ENCODE measurements at places on chromosomes 4 and X.

- H3K36me3 ChIP-seq, result no peaks in the 10 kb centered on the region
- peaks cover 72% of the 10 kb centered on the region for H3K4me1 ChIP-seq
- no peaks in the 10 kb centered on the region for H3K27me3 ChIP-seq
- no peak overlapping the region for H3K4me3 ChIP-seq
Measured at GRCh38 chr4:113141901-113142346, 92.5 kb downstream of the ANK2 start.

GRCh38 chr4:38768968-38769394, 13.8 kb downstream of the TLR10 start:
- H3K36me3 ChIP-seq, result no peaks in the 10 kb centered on the region
- peaks cover 5% of the 10 kb centered on the region for H3K27me3 ChIP-seq
- peaks cover 11% of the 10 kb centered on the region for H3K4me1 ChIP-seq

DNA sequence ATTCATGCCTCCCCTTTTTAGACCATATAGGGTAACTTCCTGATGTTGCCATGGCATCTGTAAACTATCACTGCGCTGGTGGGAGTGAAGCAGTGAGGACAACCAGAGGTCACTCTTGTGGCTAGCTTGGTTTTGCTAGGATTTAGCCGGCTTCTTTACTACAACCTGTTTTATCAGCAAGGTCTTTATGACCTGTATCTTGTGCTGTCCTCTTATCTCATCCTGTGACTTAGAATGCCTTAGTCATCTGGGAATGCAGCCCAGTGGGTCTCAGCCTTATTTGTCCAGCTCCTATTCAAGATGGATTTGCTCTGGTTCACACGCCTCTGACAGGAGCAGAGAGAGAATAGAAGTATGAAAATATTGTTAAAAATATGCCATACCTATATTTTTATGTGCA, 355.7 kb downstream of the ADGRL3 start:
- DNase-seq, result no peak
- H3K4me1 ChIP-seq, result peaks cover 40% of the 10 kb centered on the region
- peak overlapping the region; percentile 88 for H3K27ac ChIP-seq
- no peaks in the 10 kb centered on the region for H3K27me3 ChIP-seq
- no peak overlapping the region for H3K4me3 ChIP-seq
- peaks cover 2% of the 10 kb centered on the region for H3K36me3 ChIP-seq

DNA sequence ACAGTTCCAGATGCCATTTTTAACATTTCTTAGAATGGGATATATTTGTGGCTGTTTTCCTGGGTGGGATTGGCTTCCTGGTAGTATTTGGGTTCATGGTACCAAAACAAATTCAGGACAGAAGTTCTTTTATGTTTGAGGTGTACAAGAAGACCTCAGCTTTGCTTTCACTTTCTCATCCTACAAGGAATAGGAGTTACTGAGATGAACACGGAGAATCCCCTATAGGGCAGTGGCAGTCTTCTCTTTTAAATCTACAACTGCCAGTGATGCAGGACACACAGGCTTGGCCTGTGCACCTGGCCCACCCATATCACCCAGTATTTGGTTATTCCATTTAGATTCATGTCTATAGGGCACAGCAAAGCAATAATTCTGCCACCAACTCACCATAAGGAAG, 35.2 kb downstream of the SLC10A7 start:
- no peaks in the 10 kb centered on the region for H3K27me3 ChIP-seq
- no peak for DNase-seq
- no peak overlapping the region for H3K4me3 ChIP-seq
- H3K4me1 ChIP-seq, result no peaks in the 10 kb centered on the region
- no peak overlapping the region for H3K27ac ChIP-seq

- peaks cover 22% of the 10 kb centered on the region for H3K4me1 ChIP-seq
- no peaks in the 10 kb centered on the region for H3K27me3 ChIP-seq
- peak overlapping the region; percentile 30 for H3K27ac ChIP-seq
- no peak overlapping the region for H3K4me3 ChIP-seq
- DNase-seq, result no peak
- H3K36me3 ChIP-seq, result no peaks in the 10 kb centered on the region
Measured at GRCh38 chrX:39336671-39337311, 535.5 kb downstream of the MID1IP1 start.

GRCh38 chrX:153765138-153766079, 1.4 kb downstream of the PLXNB3 start:
- peaks cover 10% of the 10 kb centered on the region for H3K4me1 ChIP-seq
- no peaks in the 10 kb centered on the region for H3K27me3 ChIP-seq
- no peaks in the 10 kb centered on the region for H3K36me3 ChIP-seq
- DNase-seq, result no peak
- no peak overlapping the region for H3K4me3 ChIP-seq

GRCh38 chrX:28626515-28626914, 39.3 kb downstream of the IL1RAPL1 start:
- no peaks in the 10 kb centered on the region for H3K27me3 ChIP-seq
- H3K27ac ChIP-seq, result no peak overlapping the region
- H3K4me1 ChIP-seq, result peaks cover 28% of the 10 kb centered on the region
- DNase-seq, result no peak
- no peaks in the 10 kb centered on the region for H3K36me3 ChIP-seq
- H3K4me3 ChIP-seq, result no peak overlapping the region

- no peak overlapping the region for H3K4me3 ChIP-seq
- no peak for DNase-seq
- H3K4me1 ChIP-seq, result peaks cover 22% of the 10 kb centered on the region
- H3K27ac ChIP-seq, result peak overlapping the region; percentile 23
Measured at GRCh38 chr4:110130576-110131358, 67.6 kb downstream of the ELOVL6 start.

GRCh38 chr4:158991534-158992155, 111.2 kb upstream of the RAPGEF2 start:
- no peak overlapping the region for H3K27ac ChIP-seq
- H3K36me3 ChIP-seq, result no peaks in the 10 kb centered on the region
- no peaks in the 10 kb centered on the region for H3K27me3 ChIP-seq
- DNase-seq, result no peak
- H3K4me1 ChIP-seq, result no peaks in the 10 kb centered on the region

GRCh38 chrX:118329175-118329574, 16.7 kb upstream of the WDR44 start:
- no peak for DNase-seq
- H3K4me3 ChIP-seq, result no peak overlapping the region
- H3K36me3 ChIP-seq, result no peaks in the 10 kb centered on the region
- H3K27me3 ChIP-seq, result no peaks in the 10 kb centered on the region
- H3K27ac ChIP-seq, result no peak overlapping the region

GRCh38 chrX:10109695-10110094, 47.1 kb upstream of the CLCN4 start:
- peaks cover 13% of the 10 kb centered on the region for H3K4me1 ChIP-seq
- H3K4me3 ChIP-seq, result no peak overlapping the region
- H3K36me3 ChIP-seq, result peaks cover 11% of the 10 kb centered on the region
- no peaks in the 10 kb centered on the region for H3K27me3 ChIP-seq
- no peak overlapping the region for H3K27ac ChIP-seq

GRCh38 chr4:46387956-46388355, 2.0 kb downstream of the GABRA2 start:
- no peaks in the 10 kb centered on the region for H3K36me3 ChIP-seq
- H3K4me1 ChIP-seq, result peaks cover 21% of the 10 kb centered on the region
- no peak overlapping the region for H3K4me3 ChIP-seq
- peaks cover 78% of the 10 kb centered on the region for H3K27me3 ChIP-seq
- no peak overlapping the region for H3K27ac ChIP-seq

GRCh38 chr4:17310269-17310652, 201.6 kb downstream of the QDPR start:
- no peak for DNase-seq
- H3K4me1 ChIP-seq, result no peaks in the 10 kb centered on the region
- H3K27ac ChIP-seq, result no peak overlapping the region
- peaks cover 2% of the 10 kb centered on the region for H3K27me3 ChIP-seq

DNA sequence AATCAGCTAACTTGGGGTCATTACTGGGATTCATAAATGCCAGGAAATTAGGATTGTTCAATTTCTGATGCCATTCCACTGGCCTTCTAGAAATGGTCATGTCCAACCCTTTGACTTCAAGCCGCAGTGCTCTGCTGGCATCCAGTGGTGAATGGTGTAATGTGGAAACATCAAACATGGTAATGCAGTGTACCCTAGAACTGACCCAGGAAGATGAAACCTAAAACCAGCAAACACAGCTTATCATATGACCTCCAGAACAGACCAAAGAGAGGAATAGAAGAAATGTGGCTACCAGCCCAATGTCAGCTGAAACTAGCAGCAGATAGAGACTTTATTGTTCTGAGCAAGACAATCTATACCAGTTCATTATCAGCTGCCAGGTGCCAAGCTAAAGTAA, 13.8 kb downstream of the CXCL13 start:
- H3K4me3 ChIP-seq, result no peak overlapping the region
- peaks cover 15% of the 10 kb centered on the region for H3K27me3 ChIP-seq
- no peaks in the 10 kb centered on the region for H3K36me3 ChIP-seq
- DNase-seq, result no peak

All from mesothelial cell of epicardium (in vitro differentiated cells).